ENCODE measurements at places on chromosomes 11 and 22.
A peak's percentile ranks its signal among the peaks of the same experiment; 100 is the strongest.

DNA sequence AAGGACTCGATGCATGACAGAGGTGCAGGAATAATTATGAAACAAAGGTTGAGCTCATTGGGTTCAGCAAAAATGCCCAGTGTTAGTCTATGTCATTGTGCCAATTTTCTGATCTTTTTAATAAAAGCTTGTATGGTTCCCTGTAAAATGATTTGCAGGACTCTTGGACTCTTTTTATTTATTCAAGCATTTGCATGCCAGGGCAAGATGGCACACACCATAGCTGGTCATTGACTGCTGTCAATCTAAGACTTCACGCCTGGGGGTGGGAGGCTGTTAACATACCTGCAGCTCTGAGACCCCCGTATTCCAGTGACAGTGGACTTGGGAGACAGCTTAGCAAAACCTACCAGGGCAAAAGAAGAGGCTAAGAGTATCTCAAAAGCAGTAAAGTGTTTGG, 32.0 kb upstream of the ANO1 start:
- no peak for DNase-seq

DNA sequence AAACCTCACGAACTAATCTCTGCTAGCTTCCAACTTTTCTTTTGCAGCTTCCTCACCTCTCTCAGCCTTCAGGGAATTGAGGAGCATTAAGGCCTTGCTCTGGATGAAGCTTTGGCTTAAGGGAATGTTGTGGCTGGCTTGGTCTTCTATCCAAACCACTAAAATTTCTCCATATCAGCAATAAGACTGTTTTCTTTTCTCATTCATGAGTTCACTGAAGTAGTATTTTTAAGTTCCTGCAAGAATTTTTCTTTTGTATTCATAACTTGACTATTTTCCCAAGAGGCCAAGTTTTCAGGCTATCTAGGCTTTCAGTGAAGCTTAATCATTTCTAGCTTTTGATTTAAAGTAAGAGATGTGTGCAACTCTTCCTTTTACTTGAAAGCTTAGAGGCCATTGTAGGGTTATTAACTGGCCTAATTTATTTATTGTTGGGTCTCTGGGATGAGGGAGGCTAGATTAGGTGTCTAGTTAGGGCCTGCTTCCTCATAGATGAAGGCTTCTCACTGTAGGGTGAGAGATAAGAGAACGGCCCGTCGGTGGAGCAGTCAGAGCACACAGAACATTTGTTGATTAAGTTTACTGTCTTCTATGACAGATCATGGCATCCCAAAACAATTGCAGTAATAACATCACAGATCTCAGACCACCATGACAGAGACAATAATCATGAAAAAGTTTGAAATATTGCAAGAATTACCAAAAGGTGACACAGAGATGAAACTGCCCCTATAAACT, 33.2 kb downstream of the CSF2RB start:
- DNase-seq = no peak

DNA sequence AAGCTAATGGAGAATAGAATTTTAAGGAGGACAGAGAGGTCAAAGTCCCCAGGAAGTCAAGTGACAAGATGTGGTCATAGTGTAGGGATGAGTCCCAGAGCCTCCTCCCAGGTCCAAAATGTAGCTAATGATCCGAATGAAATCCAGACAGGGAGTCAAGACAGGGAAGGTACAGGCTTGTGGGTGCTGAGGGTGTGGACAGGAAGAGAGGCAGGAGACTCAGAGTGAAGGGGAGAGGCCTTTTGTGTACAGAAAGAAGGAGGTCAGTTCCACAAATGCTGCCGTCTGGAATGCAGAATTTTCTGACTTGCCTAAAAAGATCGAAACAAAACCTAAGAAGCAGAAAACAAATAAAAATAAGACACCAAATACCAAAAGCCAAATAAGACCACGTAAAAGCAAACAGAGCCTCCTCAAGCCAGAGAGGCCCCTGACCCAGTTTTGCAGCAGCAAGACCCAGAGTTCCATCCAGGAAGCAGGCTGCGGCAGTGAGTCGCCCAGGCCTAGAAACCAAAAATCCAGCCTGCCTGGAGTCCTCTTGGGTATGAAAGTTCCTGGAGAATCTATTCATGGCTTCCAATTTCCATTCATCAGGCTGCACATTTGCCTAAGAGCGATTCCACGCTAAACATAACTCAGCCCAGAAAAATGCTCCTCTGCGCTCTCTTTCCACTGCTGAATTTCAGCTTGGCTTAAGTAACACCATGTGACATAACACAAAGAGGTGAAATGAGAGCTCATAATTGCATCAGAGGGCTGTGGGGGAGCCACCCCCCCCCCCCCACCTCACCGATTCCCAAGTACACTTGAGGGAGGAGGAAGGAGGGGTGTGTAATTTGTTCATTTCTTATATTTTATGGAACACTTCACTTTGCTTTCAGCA, 71.2 kb downstream of the KIRREL3 start:
- no peak for DNase-seq

GRCh38 chr11:103537904-103538502, 428.8 kb downstream of the DYNC2H1 start:
- peak; percentile 23 for DNase-seq

DNA sequence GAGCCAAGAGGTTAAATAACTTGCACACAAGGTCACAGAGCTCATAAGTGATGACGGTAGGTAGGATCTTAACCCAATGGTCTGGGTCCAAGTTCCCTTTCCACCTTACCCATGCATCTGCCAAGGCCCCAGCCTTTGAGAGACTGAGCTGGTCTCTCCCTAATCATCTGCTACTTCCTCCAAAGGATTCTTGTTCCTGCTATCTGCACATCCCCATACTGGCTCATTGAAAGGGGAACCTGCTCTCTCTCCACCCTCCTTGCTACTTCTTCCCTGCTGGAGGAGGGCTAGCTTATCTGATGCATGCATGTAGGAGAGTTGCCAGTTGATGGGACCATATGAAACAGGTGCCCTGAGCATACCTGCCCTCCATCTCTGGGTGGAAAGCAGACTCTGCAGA, 47.7 kb downstream of the COMMD9 start:
- no peak for DNase-seq

DNA sequence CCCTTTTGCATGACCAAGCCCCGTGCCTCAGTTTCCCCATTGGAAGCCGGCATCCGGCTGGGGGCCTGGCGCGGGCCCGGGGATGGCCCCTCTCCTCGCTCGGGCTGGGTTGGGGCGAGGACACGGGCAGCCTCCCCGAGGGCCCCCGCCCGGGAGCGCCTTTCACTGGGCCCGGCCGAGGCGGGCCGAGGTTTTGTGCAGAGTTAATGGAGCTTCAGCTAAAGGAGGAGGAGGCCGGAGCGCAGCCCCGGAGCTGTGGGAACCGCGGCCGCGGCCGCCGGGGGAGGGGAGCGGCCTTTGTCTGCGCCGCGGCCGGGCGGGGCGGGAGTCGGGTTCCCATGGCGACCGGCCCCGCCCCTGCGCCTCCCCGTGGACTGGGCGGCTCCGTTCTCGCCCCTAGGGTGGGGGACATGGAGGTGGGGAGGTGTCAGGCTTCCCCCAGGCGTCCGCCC, 1.4 kb upstream of the MAPK11 start:
- peak; percentile 71 for DNase-seq

DNA sequence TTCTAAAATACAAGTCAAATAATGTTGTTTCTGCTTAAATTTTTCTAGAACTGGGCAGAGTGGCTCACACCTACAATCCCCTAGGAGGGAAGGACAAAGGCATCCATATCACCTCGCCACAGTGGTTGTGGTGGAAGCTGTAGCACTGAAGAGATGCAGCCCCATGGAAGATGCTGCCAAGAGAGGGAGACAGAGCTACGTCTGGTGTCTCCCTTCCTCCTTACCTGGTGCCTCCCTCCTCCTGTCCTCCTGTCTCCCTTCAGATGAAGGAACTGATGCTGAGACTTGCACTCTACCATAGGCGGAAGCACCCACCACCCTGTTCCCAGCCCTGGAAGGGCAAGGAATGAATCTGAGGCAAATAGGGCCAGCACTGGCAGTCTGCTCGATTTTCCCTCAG, 22.3 kb downstream of the MMP27 start:
- no peak for DNase-seq

GRCh38 chr11:95289378-95290101, 58.5 kb upstream of the SESN3 start:
- DNase-seq = no peak

DNA sequence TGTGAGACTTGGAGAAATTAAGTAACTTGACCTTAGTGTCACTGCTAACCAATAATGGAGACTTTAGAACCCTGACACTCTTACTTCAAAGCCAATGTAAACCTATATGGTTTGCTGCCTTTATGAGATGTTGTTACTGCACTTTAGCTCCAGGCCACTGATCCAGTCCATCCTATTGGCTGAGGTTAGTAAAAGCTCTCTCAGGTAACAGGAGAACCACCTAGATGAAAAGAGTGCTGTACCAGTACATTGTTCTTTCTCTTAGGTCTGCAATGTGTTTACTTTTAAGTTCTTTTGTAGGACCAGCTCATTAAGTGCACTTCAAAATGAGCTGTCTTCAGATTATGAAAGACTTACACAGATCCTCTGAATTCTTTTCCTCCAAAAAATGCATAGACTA, 994.0 kb upstream of the FAT3 start:
- DNase-seq = no peak

DNA sequence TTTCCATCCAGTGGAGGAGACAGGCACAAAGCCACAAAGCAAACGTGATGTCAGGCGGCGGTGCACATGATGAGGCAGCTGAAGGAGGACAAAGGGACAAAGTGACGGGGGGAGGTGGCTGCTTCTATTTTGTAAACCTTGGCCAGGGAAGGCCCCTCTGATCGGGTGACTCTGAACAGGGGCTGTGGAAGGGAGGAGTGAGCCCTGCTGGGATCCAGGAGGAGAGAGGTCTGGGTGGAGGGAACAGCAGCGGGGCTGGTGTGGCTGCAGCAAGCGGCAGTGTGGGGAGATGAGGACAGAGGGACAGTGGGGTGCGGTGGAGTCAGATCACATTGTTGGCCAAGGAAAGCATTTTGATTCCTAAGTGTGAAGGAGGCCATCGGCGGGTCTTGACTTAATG, 36.7 kb downstream of the SHISAL1 start:
- no peak for DNase-seq

DNA sequence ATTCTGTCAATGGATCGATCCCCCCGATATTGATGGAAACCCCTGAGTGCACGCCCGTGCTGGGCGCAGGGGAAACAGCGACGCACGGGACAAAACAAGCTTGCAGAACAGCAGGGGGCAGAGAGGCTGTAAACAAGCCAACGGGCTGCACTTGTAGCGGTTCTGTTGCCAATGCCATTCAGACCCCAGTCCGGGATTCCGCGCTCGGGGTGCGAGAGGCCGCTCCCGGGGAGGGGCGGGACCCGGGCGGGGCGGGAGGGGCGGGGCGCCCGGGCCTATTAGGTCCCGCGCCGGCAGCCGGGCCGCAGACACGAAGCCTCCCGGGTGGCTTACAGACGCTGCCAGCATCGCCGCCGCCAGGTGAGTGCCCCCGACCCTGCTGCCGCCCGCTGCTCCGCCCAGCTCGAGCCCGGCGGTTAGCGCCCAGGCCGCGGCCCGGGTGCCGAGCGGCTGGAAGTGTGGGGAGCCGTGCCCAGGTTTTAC, at the start of gene BIK:
Gene BIK, plus strand, starts transcription at position 307 of the 483 bp plus-strand sequence. CDS start 13,273 bp downstream, outside the sequence.
- DNase-seq = peak; percentile 82

DNA sequence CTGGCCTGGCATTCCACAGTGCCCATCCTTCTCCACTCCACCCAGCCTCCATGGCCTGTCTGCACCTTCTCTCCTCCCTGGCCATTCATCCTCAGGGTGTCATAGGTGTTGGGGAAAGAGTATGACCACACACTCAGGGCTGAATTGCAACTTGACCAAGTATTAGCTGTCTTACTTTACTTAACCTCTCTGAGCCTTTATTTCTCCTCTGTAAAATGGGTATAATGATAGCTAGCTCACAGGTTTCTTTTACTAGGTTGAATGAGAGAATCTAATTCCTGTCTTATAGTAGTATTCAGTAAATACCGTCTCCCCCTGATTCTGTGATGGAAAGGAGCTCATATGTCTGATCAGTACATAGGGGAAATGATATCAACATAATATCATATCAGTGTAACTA, 16.0 kb downstream of the PANX1 start:
- DNase-seq = no peak

DNA sequence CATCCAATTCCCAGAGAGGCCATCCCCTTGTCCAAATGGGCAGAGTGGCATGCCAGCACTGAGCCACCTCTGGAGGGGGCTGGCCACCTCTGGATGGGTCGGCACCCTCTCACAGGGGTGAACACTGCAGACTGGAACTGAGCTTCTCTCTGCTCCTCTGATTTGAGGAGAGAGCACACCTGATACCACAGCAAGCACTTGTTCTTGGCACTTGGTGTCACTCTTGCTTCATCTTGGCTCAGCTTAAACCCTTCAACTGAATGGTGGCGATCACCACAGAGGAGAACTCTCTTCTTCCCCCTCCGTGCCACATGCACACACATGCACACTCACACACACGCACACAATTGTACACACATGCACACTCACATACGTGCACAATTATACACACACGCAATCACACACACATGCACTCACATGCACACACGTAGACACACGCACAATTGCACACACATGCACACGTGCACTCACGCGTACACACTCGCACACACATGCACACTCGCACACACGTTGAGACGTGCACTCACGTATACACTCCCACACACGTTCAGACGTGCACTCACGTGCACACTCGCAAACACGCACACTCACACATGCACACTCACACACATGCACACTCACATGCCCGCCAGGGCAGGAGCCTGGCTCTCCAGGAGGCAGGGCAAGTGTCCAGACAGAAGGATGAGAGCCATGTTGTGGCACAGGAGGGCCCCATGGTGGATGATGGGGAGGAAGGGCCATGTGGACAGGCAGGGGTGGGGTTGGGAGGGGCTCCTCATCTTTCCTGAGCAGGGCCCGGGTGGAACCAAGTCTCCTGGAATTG, 23.4 kb downstream of the OVOL1 start:
- DNase-seq = no peak

DNA sequence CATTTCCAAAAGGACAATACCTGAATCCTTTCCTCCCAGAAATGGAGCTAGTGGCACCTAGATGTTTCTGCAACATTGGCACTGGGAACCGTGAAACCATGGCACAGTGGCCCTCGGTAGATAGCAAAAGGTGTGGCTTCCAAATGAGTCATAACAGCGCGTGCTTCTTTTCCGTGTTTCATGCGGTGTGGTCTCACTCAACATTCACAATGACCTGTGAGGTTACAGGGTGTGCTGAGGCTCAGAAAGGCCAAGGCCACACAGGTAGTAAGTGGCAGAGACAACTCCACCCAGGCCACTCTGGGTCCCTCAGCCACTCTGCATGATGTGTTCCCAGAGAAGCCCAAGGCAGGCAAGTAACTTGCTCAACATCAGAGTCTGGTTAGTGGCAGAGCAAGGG, 67.4 kb downstream of the TP53I11 start:
- no peak for DNase-seq

DNA sequence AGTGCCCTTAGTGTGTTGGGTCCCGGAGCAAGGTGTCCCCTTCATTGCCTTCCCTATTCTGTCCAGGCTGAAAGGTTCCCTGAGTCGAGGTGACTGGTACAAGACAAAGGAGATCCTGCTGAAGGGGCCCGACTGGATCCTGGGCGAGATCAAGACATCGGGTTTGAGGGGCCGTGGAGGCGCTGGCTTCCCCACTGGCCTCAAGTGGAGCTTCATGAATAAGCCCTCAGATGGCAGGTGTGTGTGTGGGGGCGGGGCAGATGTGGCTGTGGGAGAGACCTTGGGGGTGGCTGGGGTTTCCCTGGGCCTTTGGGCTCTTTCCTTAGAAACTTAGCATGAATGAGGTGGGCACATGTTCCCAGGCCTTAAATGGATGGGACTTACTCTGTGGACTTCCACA, 1.8 kb downstream of the NDUFV1 start:
- no peak for DNase-seq

GRCh38 chr11:10750838-10751580, at the start of gene CTR9:
Gene CTR9, plus strand, starts transcription at chr11:10751246. Its CDS starts 167 bp downstream, at chr11:10751413.
- DNase-seq = peak; percentile 90

- no peak for DNase-seq
Measured at GRCh38 chr11:10601837-10602236, 33.4 kb upstream of the LYVE1 start.
